ENCODE measurements at places on chromosomes 13 and 19. TPM values are rescaled to one million over a fixed set of nuclear protein-coding genes. Genes with fewer than 3 reads are reported as not detected.

The EDDM13 gene
- not detected for total RNA-seq

DNA sequence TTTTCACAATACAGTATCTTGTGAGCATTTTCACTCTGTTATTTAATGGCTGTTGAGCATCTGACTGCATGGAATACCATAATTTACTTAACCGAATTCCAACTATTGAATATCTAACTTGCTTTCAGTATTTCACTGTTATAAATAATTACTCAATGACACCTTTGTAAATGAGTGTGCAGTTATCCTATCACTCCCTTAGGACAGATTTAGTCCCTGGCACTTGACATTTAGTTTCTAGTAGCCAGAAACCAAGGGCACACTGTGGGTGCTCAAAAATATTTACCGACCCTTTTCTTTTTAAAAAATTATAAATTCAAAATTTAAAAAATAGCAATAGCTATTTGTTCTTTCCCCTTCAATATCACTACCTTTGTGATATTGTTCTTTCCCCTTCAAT, 258.8 kb downstream of the DCLK1 start:
- DNase-seq = no peak

DNA sequence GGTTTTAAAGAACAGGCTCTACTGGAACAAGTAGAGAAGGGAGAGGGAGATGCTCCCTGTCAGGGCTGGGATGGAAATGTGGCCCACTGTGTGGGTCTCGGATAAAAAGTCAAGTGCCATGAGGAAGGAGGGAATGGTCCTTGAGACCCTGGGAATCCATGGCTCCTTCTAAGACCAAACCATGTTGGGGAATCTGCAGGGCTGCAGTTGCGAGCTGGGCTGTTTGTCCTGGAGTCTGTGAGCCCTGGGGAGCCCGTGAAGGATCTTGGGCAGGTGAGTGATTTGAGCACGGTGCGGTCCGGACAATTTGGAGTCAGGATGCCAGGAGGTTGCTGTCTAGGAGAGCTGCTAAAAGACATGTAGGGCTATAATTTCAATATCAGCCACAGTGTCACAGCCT, 359.4 kb downstream of the FGF9 start:
- no peak for DNase-seq

The KLK7 gene
- not detected for total RNA-seq

The ZNF230 gene
- 6.0 TPM for total RNA-seq

DNA sequence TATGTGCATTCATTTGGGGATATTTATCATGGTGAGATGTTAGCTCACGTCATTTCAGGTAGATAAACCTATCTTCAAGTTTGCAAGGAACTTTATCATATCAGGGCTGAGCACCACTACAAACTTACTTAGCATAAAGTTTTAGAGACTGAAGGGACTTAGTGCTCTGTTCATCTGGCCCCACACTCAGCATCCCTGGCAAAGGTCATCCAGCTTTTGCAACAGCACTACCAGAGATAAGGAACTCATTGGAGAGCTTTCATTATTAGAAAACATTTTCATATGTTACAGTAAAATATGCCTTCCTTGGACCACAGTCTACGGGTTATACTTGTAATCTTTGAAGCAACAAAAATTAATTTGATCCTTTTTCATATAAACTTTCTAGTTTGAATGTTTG, 263.4 kb downstream of the POU4F1 start:
- DNase-seq = no peak

- DNase-seq = no peak
Observed at GRCh38 chr13:52665325-52665724, 12.7 kb downstream of the SUGT1 start.

GRCh38 chr19:41863209-41863931, 3.3 kb downstream of the RPS19 start:
- no peak for DNase-seq

DNA sequence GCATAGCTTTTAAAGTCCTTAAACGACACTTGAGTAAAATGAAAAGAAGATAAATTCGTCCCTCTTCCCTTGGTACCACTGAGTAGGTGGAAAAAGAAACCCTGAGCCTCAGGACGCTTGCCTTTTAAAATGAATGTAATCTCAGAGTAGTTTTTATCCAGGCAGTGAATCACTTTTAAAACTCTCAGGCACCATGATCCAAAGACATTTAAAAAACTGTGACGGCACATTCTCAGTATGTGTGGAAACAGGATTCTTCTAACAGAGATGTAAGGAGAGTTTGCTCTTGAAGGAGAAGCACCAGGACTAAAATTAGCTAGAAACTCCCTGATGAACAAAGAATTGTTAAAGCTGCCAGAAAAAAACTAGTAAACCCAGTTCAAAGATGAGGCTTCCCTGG, 105.7 kb upstream of the SLC15A1 start:
- DNase-seq = no peak

The TRPC4 gene
- 2.5 TPM for total RNA-seq

DNA sequence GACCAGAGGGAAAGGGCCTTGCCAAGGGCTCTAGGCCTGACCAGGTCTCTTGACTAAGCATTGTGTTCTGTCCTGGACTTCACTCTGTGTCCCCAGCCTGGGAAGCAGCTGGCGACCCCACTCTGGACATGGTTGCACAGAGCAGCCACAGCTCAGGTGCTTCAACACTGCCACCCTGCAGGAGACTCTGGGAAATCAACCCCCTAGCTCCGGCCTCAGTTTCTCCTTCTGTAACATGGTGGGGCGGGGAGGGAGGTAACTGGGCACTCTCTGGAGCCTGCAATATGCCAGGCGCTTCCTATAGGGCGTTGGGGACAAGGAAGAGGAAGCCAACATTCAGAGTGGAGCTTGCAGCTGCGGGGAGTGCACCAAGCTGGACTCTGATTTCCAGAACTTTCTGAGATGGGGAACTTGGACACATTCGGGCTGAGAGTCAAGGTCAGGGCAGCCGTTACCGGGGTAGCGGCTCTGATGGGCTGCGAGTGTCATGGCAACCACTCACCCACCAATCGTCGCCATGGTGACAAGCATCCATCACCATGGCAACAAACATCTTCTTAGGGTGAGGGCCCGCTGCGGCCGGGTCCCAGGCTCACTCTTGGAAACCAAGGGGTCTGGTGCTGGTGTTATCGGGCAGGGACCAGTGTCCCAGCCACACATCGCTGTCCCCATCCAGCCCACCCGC, 12.8 kb downstream of the F2RL3 start:
- DNase-seq = no peak

GRCh38 chr13:110615005-110615321, 382 bp upstream of the NAXD start:
- no peak for DNase-seq

GRCh38 chr19:50662651-50663481, 13.6 kb downstream of the C19orf81 start:
- DNase-seq = no peak

GRCh38 chr13:46202188-46202795, 9.4 kb upstream of the LRRC63 start:
- no peak for DNase-seq

- no peak for DNase-seq
Observed at GRCh38 chr19:3606174-3606689, 443 bp downstream of the TBXA2R start.

The GFY gene
- not detected for total RNA-seq

GRCh38 chr19:33904681-33905080, 108.0 kb downstream of the KCTD15 start:
- no peak for DNase-seq

DNA sequence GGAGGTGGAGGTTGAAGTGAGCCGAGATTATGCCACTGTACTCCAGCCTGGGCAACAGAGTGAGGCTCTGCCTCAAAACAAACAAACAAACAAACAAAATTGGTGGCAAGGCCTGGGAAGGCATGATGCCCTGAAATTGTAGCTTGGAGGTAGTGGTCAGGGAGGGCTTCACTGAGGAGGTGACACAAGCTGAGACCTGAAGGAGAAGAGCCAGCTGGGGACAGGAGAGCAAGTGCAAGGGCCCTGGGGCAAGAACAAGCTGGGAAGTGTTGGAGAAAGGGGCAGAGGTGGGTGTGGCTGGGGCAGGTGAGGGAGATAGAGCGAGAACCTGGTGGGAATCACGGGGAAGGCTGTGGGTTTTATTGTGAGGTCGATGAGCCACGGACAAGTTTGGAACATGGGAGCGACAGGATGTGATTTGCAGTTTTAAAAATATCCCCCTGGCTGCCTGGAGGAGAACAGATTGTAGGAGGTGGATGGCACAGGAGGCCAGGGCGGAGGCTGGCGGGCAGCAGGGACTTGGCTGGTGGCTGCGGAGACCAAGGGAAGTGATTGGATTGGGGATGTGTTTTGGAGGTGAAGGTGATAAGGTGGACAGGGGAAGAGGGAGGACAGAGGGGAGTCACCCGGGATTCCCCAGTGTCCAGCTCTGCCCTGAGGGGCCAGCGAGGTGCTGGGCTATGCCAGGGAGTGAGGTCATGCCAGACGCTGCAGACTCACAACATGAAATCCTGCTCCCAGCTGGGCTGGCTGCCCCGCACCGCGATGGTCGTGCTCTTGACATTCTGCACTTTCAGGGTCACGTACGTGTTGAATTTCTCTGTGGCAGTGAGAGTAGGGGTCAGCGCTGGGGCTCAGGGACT, 14.0 kb downstream of the UNC13A start:
- no peak for DNase-seq

DNA sequence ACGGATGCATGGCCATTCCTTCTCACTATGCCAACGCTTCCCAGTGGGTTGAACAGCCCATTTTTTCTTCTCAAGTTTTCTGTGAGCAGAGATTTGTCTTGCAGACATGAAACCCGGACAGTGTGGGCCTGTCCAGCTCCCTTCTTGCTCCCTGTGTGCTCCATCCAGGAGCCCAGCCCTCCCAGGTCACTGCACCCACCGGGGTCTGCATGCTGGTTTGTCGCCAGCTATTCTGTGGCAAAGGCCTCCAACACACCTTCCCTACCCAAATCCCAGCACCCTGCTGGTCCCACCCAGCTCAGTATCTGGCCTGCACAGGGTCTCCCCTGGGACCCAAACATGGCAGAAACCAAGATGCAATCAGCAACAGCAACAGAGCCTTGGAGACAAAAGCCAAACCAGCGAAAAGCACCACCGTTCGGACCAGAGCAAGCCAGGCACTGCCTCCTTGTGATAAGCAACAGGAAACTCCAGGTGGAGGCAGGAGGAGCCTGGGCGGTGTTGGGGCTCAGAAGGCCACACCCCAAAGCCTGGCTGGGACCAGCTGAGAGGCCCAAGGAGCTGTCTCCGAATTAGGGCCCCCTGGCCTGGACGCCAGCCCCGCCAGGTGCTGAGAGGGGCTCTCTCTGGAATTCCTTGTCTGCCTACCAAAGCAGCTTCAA, 12.2 kb upstream of the SPACA7 start:
- DNase-seq = no peak

- DNase-seq = no peak
Observed at GRCh38 chr13:95315752-95316151, 14.5 kb upstream of the ABCC4 start.

The KCTD4 gene
- total RNA-seq = not detected

- no peak for DNase-seq
Observed at GRCh38 chr13:107295416-107296140, 727.6 kb upstream of the ARGLU1 start.

The ZNF667 gene
- not detected for total RNA-seq

The ATP4B gene
- total RNA-seq = not detected

The DHDH gene
- total RNA-seq = 0.82 TPM

DNA sequence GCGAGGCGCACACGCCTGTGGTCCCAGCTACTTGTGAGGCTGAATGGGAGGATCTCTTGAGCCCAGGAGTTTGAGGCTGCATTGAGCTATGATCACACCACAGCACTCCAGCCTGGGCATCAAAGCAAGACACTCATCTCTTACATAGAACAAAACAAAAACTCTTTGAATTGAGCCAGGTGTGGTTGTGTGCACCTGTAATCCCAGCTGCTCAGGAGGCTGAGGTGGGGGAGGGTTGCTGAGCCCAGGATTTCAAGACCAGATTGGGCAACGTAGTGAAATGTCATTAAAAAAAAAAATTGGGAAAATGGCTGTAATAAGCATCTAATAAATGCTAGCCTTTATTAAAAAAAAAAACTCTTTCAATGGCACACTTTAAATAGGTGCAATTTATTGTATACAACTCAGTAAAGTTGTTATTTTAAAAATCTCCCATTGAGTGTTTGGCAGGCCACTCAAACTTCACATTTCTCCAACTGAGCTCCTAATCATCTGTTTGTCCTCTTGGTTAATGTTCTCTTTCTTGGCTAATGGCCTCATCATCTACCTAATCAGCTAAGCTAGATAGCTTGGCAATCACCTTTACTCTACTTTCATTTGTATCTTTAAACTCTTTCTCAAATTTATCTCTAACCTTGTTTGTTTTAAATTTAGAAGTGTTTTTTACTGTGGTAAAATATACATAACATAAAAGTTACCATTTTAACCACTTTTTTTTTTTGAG, 28.1 kb upstream of the HMGB1 start:
- no peak for DNase-seq

- no peak for DNase-seq
Observed at GRCh38 chr13:112133499-112134390, 66.8 kb downstream of the SOX1 start.

The ANKRD10 gene
- 204 TPM for total RNA-seq

- DNase-seq = no peak
Observed at GRCh38 chr13:31172535-31172934, 10.8 kb upstream of the HSPH1 start.

DNA sequence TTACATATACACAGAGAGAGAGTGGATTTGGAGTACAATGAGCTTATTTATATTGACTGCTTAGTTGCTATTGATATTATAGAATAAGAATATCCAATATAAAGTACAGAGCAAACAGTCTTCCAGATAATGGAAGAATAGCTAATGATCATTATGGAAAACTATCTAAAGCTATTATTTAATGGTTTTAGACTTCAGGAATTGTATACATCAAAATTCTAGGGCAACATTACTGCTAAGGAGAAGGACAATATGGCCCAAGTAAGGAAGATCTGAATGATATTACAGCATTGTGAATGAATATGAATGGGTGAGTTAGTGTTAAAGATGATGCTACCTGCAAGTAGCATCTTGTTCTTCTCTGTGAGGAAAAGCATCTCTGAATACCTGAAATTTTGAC, 604.2 kb upstream of the PCDH20 start:
- no peak for DNase-seq

All from neural crest cell (in vitro differentiated cells).